ENCODE measurements at places on chromosomes 2 and 18.

DNA sequence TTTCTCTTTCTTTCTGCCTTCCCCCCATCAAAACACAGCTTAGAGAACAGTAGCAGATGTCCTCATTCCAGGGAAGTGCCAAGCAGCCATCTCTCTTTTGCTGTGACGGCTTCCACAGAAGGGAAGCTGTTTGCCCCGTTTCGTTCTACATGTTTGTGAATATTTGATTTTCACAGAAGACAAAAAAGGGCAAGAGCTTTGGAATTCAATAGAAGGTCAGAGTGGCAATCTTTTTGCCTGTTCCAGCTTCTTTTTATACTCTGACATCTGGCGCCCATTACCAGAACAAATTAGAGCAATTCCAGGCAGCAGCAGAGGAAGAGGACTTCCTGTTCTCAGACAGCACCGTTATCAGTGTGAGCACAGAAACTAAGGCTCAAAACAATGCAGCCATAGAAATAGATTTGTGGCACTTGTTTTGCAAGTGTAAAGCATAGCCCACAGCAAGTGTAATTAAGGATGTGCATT, 79.0 kb upstream of the CDH19 start:
- no peak overlapping the region for H3K4me3 ChIP-seq
- H3K4me1 ChIP-seq = no peaks in the 10 kb centered on the region
- no peaks in the 10 kb centered on the region for H3K27me3 ChIP-seq
- no peak overlapping the region for H3K27ac ChIP-seq
- peak; percentile 7 for DNase-seq

DNA sequence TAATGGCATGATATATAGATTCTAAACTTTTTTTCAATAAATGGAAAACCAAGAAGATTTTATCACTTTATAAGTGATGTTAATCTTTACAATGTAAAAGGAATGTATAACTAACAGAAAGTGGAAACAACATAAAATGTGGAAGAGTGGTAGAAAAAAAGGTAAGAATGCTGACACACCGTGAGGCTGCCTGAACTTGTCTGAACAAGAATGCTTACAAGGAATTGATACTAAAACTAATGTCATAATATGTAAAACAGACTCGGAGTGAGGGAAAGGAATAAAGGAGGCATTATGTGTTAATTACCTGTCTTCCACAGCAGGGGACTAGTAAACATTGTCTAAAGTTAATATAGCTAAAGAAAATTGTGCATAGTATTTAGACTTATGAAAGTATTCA, 958.8 kb upstream of the TMEFF2 start:
- no peaks in the 10 kb centered on the region for H3K36me3 ChIP-seq
- H3K27ac ChIP-seq = no peak overlapping the region
- H3K27me3 ChIP-seq = no peaks in the 10 kb centered on the region

DNA sequence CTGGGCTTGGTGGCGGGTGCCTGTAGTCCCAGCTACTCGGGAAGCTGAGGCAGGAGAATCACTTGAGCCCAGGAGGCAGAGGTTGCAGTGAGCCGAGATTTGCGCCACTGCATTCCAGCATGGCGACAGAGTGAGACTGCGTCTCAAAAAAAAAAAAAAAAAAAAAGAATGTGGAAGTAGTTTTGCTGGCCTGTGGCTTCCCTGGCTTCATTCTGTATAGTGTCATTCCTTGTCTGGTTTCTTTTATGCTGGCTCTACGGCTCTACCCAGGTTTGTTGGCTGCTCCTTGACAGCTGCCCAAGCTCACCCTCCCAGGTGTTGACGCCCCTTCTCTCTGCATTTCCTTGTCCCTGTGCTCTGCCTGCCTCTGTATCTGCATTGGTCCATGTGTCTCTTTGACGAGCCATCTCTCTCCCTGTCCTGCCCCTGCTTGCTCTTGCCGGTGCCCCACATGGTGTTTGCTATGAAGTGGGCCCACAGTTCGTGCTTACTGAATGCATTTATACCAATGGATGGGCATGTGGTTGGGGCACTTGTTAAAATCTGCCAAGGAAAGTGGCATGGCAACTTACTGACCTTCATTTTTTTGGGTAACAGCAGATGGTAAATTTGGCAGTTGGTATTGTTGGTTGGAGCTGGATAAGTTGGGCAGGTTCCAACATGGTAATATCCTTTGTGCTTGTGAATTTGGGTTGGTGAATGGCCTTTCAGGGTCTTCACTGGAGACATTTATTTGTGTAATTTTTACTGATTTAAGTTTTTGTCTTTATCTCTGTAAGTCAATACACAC, 113.9 kb downstream of the MAP4K4 start:
- H3K4me3 ChIP-seq = no peak overlapping the region
- no peaks in the 10 kb centered on the region for H3K27me3 ChIP-seq
- no peak overlapping the region for H3K27ac ChIP-seq
- DNase-seq = no peak
- peaks cover 39% of the 10 kb centered on the region for H3K36me3 ChIP-seq
- H3K4me1 ChIP-seq = peaks cover 19% of the 10 kb centered on the region

- H3K36me3 ChIP-seq = no peaks in the 10 kb centered on the region
- H3K4me3 ChIP-seq = no peak overlapping the region
- H3K4me1 ChIP-seq = no peaks in the 10 kb centered on the region
- no peaks in the 10 kb centered on the region for H3K27me3 ChIP-seq
- no peak overlapping the region for H3K27ac ChIP-seq
- DNase-seq = no peak
Observed at GRCh38 chr2:206918263-206918662, 21.1 kb upstream of the CPO start.

- H3K27ac ChIP-seq = no peak overlapping the region
- no peaks in the 10 kb centered on the region for H3K36me3 ChIP-seq
- no peak overlapping the region for H3K4me3 ChIP-seq
- H3K4me1 ChIP-seq = peaks cover 7% of the 10 kb centered on the region
- DNase-seq = no peak
Observed at GRCh38 chr2:23611839-23612238, 226.9 kb downstream of the KLHL29 start.

DNA sequence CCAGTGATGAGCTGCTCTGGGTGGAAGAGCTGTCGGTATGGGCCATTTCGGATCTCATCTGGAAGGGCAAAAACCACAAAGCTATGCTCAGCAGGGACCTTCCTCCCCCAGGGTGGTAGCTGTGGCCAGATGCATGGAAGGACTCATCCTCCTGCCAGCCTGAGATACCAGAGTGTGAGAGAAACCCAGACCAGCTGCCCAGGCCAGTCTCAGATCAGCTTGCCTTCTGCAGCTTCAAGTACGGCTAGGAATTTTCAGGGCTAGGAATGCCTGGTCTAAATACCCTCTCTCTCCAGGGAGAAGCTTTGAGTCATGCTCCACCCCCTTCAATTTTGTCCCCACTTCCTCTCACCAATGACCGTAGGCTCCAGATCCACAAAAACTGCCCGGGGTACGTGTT, 1.4 kb upstream of the TUBA4B start:
- peak overlapping the region; percentile 85 for H3K4me3 ChIP-seq
- no peaks in the 10 kb centered on the region for H3K27me3 ChIP-seq
- peak overlapping the region; percentile 99 for H3K27ac ChIP-seq
- peaks cover 66% of the 10 kb centered on the region for H3K4me1 ChIP-seq
- DNase-seq = peak; percentile 5

DNA sequence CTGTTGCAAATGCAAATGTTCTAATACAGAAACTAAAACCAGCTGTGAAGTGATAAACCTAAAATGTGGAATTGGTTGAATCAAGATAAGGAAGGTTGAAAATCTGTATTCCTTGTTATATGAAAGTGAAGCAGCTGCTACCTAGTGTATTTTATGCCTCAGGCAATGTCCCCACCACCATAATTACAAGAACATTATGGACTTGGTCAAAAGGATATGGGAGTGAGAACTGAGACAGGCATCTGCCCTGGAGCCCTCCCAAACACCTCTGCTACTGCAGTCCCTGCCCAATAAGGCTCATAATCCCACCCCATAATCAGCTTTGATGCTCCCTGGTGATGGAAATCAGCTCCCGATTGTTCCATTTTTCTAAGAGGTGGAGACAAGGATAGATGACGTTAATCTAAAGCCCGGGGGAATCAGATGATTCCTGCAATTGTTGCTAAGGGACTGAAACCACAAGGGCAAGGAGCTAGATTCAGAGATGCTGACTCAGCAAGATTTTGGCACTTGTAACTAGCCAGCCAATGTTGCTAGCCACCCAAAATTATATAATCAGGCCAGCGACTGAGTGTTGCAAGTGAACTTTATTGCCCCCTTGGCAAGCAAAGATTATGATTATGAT, 69.5 kb downstream of the EVA1A start:
- no peaks in the 10 kb centered on the region for H3K4me1 ChIP-seq
- no peaks in the 10 kb centered on the region for H3K27me3 ChIP-seq
- no peak for DNase-seq
- peaks cover 27% of the 10 kb centered on the region for H3K36me3 ChIP-seq
- H3K27ac ChIP-seq = no peak overlapping the region

GRCh38 chr2:120017201-120017600, 4.3 kb downstream of the EPB41L5 start:
- H3K4me1 ChIP-seq = peaks cover 3% of the 10 kb centered on the region
- H3K27me3 ChIP-seq = no peaks in the 10 kb centered on the region
- DNase-seq = no peak
- H3K27ac ChIP-seq = no peak overlapping the region
- H3K4me3 ChIP-seq = no peak overlapping the region

- peaks cover 5% of the 10 kb centered on the region for H3K4me1 ChIP-seq
- no peak overlapping the region for H3K4me3 ChIP-seq
- no peaks in the 10 kb centered on the region for H3K27me3 ChIP-seq
- H3K27ac ChIP-seq = no peak overlapping the region
Observed at GRCh38 chr2:131801210-131801744, 273.6 kb downstream of the CCDC74A start.

DNA sequence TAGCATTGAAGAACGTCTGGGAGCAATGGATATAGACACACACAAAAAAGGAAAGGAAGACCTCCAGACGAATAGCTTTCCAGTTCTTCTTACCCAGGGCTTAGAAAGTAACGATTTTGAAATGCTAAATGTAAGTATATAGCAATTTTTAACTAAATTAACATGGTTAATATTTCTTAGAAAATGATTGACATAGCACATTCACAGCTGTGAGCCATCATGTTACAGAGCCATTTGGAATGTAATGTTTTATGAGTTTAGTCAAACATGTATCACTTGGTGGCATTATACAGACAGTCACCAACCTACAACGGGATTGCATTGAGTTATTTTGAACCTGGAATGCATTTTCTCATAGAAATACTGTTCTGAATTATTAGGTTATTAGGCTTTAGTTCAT, 35.1 kb downstream of the WDR43 start:
- no peaks in the 10 kb centered on the region for H3K27me3 ChIP-seq
- H3K4me1 ChIP-seq = peaks cover 10% of the 10 kb centered on the region
- H3K36me3 ChIP-seq = peaks cover 99% of the 10 kb centered on the region
- no peak overlapping the region for H3K4me3 ChIP-seq

- H3K27ac ChIP-seq = no peak overlapping the region
- H3K4me1 ChIP-seq = no peaks in the 10 kb centered on the region
- H3K27me3 ChIP-seq = no peaks in the 10 kb centered on the region
- H3K36me3 ChIP-seq = no peaks in the 10 kb centered on the region
- no peak overlapping the region for H3K4me3 ChIP-seq
Observed at GRCh38 chr2:41668529-41668928, 379.3 kb upstream of the PKDCC start.

DNA sequence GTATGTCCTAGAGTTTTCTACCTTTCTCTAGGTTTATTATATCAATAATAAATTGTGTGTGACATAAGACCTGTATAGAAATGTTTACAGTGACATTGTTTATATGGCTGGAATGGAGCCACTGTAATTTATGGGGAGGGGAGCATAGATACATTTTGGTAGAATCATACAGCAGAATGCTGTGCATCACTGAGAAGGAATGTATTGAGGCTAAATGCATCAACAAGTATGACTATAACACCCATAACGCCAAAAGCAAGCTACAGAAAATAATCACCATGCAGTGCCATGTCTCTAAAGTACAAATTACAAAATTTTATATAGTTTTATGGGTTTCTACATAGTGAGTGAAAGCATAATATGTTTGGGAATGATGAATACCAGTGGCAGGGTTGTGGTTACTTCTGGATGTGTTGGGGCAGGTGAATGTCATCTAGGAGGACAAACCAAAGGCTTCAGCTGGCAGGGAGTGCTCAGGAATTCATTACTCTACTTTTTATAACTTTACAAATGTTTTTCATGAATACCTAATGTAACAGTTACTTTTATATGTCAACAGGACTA, 226.0 kb upstream of the NETO1 start:
- no peaks in the 10 kb centered on the region for H3K36me3 ChIP-seq
- H3K4me1 ChIP-seq = no peaks in the 10 kb centered on the region
- no peak for DNase-seq
- H3K27ac ChIP-seq = no peak overlapping the region
- no peaks in the 10 kb centered on the region for H3K27me3 ChIP-seq
- H3K4me3 ChIP-seq = no peak overlapping the region

GRCh38 chr2:58950795-58951462, 709.8 kb upstream of the FANCL start:
- H3K27ac ChIP-seq = no peak overlapping the region
- DNase-seq = no peak
- H3K27me3 ChIP-seq = no peaks in the 10 kb centered on the region

- no peak overlapping the region for H3K4me3 ChIP-seq
- peak; percentile 98 for DNase-seq
- no peaks in the 10 kb centered on the region for H3K27me3 ChIP-seq
Observed at GRCh38 chr2:28716265-28716865, 35.3 kb upstream of the PPP1CB start.

- no peak for DNase-seq
- H3K4me1 ChIP-seq = peaks cover 8% of the 10 kb centered on the region
- H3K27ac ChIP-seq = no peak overlapping the region
- no peaks in the 10 kb centered on the region for H3K27me3 ChIP-seq
- H3K4me3 ChIP-seq = no peak overlapping the region
- H3K36me3 ChIP-seq = no peaks in the 10 kb centered on the region
Observed at GRCh38 chr2:1940679-1941078, 196.4 kb upstream of the PXDN start.

GRCh38 chr18:23730857-23731256, 41.6 kb downstream of the LAMA3 start:
- no peak overlapping the region for H3K4me3 ChIP-seq
- H3K36me3 ChIP-seq = peaks cover 11% of the 10 kb centered on the region
- DNase-seq = no peak
- no peaks in the 10 kb centered on the region for H3K27me3 ChIP-seq
- H3K27ac ChIP-seq = no peak overlapping the region
- H3K4me1 ChIP-seq = peaks cover 16% of the 10 kb centered on the region

GRCh38 chr18:42131066-42131929, 176.3 kb downstream of the PIK3C3 start:
- no peak overlapping the region for H3K27ac ChIP-seq
- no peak for DNase-seq
- no peaks in the 10 kb centered on the region for H3K27me3 ChIP-seq
- no peaks in the 10 kb centered on the region for H3K4me1 ChIP-seq
- no peak overlapping the region for H3K4me3 ChIP-seq
- H3K36me3 ChIP-seq = no peaks in the 10 kb centered on the region

GRCh38 chr2:33202641-33203522, 256.1 kb downstream of the LTBP1 start:
- no peak overlapping the region for H3K4me3 ChIP-seq
- no peaks in the 10 kb centered on the region for H3K27me3 ChIP-seq
- H3K4me1 ChIP-seq = peaks cover 1% of the 10 kb centered on the region
- H3K36me3 ChIP-seq = no peaks in the 10 kb centered on the region

Data from mesenchymal stem cell (in vitro differentiated cells and primary cell).